ENCODE measurements at places on chromosomes 12 and 14.

DNA sequence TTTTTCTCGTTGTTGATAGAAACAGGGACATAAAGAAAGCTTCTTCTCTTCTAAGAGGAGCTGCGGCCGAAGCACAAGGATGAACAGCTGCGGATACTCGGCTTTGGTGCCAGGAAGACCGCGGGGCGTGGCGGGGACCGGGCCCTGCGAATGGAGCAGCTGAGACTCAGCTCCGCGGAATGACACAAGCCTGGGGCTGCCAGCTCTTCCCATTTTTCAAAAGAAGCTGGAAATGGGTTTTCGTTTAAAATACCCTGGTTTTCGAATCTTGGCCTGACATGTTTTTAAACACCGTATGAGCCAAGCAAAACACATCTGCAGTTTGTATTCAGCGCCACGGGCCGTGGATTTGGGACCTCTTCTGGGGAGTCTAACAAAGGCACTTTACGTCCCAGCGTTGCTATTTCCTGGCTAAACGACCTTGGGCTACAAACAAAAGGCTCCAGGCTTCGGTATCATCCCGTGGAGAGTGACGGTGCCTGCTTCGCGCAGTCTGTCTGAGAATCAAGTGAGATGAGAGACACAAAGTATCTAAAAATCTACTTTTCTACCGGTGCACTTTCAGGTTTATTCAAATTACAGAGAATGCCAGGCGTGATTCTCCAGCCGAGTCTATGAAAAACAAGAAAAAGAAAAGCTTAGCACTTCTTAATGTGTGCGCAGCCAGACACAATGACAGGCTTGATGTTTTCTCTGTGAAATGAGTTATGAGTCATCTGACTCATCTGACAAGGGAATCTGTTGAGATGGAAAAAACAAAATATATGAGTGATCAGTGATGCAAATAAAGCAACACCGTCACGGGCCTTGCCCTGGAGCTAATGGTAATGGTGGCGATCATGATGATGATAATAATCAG, 114.0 kb upstream of the TMEM132D start:
- DNase-seq, result no peak

GRCh38 chr12:9925705-9926393, 6.3 kb downstream of the CLEC2A start:
- no peak for DNase-seq

DNA sequence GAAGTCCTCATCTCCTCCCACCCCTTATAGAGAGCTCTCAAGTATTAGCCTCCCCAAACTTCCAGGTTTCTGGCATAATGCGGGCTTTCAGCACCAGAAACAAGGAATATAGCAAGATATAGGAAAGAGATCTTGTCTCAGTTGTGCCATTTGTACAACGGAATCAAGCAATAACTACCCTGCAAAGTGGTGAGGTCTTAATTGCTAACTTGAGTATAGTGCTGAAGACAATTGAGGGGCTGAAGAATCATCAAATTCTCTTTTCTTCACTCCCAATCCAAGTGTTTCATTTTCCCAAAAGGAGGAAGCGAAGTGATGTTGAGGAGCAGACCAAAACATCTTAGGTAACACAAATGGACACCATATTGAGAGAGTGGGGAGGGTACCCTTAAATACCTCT, 26.8 kb upstream of the ANP32D start:
- DNase-seq, result no peak

DNA sequence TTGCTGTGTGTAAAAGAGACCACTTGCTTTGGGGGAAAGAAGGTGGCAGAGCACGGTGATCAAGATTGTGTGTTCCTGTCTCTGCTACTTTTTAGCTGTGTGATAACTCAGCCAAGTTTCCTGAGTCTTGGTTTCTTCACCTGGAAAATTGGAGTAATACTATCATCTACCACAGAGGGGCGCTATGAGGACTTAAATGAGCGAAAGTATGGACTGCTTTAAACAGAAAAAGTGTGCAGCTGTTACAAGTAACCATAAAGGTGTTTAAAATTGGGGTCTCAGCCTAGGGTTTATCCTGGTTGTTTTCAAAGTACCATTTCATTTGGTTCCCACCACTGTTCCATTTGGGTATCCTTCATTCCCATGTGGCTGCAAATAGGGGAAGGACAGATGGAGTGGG, 65.9 kb upstream of the WSCD2 start:
- DNase-seq, result no peak

DNA sequence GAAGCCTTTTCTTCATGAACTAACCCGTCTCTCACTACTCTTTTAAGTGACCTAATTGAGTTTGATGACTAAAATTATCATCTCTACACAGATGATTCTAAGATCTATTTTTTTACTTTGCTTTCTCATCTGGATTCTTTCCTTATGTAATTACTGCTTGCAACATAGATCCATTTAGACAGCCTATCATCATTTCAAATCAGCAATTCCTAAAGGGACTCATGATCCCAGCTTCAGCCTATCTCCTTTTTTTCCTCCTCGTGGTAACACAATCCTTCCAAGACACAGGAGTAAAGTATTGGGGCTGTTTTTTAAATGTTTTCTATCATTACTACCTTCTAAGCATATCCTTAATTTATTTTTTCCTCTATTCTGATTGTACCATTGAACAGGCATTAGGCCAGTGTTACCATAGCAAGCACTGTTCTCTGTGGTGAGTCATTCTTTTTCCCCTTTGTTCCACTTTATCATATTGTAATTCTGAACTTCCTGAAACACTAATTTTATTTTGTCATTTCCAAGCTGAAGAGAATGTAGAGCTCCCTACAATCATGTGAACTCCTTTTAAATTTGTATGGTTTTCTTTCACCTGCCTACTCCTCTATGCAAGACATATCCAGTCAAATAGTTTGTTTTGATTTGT, 190.4 kb upstream of the FAR2 start:
- DNase-seq, result no peak

- DNase-seq, result no peak
These were observed 128.2 kb downstream of the RGS6 start for GRCh38 chr14:72060460-72060859.

DNA sequence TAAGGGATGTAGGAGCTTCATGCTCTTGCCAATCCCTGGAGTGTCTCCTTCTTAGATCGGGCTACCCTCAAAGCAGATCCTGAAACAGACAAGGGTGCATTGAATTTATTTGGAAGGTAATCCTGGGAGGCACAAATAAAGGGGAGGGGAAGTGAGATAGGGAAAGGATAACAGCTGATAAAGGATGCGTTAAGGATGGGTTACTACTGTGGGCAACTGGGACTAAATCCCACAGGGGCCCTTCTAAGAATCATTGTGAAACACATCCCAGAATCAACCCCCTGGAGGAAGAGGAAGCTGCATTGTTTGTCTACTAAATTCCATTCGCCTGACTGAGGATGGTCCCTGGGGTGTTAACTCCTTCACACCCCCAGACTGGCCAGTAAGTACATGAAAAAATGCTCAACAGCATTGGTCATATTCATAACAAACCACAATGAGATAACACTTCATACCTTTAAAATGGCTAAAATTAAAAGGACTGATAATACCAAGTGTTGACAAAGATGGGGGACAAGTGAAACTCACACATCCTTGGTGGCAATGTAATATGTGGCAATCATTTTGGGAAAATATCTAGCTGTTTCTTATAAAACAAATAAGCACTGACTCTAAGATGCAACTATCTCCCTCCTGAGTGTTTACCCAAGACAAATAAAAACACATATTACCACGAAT, 37.0 kb upstream of the CMKLR1 start:
- DNase-seq, result no peak

DNA sequence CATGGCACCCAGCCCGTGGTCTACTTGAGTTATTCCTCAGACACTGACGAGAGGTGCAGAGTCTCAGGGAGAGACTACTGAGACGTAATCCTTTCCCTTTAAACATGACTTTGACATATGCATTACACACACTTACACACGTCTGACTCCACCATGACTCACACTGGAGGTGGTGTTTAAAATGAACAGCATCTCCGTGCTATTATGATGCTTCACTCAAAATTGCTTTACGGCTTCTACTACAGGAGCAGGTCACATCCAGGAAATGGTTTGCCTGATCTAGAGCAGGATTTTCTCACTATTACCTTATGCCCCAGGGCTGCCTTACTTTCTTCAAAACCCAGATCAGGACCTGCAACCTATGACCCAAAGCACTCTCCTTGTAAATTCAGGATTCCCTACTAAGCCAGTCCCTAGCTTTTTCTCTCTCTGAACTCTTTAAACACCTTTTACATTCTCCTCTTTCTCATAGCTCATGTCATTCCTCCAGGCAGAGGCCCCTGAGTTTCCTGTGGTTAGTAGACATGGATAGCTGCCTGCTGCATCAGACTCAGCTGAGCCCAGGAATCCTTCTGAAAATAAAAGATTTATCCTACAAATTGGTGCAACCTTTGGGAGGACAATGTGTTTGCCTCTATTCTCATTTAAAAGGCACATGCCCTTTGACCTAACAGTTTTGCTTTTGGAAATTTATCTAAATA, 31.2 kb downstream of the TMCC3 start:
- DNase-seq, result no peak

- DNase-seq, result no peak
These were observed 74.1 kb downstream of the PITPNM2 start for GRCh38 chr12:123076604-123077297.

DNA sequence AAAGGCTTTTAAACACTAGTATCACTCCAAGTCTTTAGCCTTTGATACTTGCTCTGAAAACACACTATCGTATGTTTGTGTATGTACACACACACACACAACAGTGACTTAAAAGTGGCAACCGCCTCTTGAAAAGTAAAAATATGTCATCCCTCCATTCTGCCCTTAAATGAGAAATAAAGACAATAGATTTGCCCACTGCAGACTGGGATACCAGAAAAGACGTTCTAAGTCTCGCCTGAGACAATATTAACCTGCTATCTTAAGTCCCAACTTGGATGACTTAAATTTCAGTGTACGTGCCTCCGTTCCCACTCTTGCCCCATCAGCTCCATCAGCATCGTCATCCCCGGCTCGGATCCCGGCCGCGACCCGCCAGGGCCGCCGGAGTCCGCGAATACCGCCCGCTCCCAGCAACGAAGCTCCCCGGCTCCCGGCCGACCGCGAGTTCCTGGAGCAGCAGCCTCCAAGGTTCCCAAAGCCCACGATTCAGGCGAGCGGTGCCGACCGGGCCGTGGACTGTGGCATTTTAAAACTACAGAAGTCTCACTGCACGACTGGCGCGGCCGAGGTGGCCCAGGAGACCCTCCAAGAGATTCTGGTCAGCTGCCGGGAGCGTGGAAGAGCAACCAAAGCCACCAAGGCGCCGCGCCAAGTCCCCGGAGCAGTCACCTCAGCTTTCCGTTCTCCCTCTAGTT, 2.8 kb upstream of the ARID2 start:
- DNase-seq, result peak; percentile 39

DNA sequence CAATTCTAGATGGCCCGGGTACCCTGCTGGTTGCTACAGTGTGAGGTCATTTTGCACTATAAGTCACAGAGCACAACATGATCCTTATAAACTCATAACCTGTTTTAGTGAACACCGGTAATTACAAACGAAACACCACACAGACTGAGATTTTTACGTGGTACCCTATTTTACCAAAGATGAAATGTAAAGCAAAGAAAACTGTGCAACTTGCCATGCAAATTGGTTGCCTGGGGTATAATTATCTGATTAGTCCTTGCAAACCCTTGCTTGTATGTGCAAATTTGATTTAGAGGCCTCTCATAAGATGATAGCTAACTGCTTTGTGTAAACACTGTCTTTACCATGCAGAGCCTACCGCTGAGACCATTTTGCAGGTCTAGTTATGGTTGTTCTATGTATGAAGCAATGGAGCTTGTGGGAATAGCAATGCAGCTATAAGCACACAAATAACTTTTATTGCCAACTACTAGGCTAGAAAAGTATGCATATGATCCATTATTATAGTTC, 372.1 kb upstream of the FAR2 start:
- no peak for DNase-seq

GRCh38 chr12:92075425-92075914, 70.2 kb downstream of the BTG1 start:
- no peak for DNase-seq

- DNase-seq, result no peak
These were observed 505.9 kb downstream of the SLC16A7 start for GRCh38 chr12:60101715-60102114.

- DNase-seq, result no peak
These were observed 14.8 kb upstream of the PTHLH start for GRCh38 chr12:27987331-27987730.

DNA sequence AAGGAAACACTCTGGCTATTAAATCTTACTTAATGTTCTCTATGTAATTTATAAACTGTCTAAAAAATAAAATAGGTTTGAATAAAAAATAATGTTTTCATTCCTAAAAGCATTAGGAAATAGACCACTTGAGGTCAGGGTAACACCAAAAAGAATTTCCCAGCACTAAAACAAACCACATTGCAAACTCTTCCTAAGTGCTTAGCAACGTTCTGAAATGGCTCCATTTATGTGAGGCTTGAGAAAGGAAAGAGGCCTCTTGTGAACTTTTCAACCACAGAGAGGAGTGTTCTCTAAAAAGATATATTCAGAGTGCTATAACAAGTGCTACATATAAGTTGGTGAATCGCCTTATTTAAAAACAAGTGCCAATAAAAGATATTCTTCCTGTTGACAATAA, 42.7 kb downstream of the ALX1 start:
- no peak for DNase-seq

- peak; percentile 86 for DNase-seq
These were observed at the start of gene PGF for GRCh38 chr14:74955229-74956026. PGF (minus strand) TSS chr14:74955597; CDS start chr14:74955242, 355 bp downstream.
